ENCODE measurements at places on chromosomes 11 and 22.

GRCh38 chr22:37985751-37986281 is 1.5 kb upstream of the SOX10 start:
- peak; percentile 86 for DNase-seq

GRCh38 chr22:30121960-30122359 is 41.7 kb downstream of the HORMAD2 start:
- DNase-seq, result no peak

GRCh38 chr22:25437414-25438160 is 126.9 kb upstream of the GRK3 start:
- no peak for DNase-seq

- no peak for DNase-seq
Observed at GRCh38 chr11:94776351-94777321, 8.5 kb downstream of the AMOTL1 start.

DNA sequence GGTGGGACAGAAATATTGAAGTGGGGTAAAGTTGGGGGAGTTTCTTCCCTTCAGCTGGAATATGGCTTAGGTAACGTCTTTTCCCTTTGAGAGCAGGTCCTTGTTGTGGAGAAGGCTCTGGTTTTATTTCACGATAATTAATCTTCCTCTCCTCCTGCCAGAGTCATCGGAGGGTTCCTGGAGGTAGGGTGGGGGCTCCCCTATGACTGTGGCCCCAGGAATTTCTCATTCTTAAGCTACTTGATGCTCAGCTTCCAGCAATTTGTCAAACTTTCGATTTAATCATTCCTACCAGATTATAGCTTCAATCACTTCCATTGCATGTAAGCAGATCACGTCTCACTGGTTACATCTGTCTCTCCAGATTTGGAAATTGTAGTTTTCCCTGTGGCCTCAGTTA is 242.8 kb upstream of the PLET1 start:
- no peak for DNase-seq

DNA sequence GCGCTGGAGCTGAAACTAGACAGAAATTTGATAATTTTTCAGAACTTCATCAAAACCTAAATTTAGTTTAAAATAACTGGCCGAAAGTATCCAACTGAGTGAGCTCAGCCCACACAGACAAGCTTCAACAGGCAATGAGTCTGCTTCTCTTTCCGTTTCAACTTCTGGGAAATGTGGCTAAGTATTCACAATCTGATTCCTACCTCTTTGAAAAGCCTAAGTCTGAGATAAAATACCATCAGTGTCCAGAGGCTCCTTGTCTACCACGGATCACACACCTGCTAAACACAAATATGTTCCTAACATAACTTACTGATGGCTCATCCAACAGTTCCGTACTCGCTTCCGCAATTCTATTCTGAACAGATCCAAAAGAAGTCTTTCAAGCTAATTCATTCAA is 8.5 kb downstream of the SIK3 start:
- no peak for DNase-seq

DNA sequence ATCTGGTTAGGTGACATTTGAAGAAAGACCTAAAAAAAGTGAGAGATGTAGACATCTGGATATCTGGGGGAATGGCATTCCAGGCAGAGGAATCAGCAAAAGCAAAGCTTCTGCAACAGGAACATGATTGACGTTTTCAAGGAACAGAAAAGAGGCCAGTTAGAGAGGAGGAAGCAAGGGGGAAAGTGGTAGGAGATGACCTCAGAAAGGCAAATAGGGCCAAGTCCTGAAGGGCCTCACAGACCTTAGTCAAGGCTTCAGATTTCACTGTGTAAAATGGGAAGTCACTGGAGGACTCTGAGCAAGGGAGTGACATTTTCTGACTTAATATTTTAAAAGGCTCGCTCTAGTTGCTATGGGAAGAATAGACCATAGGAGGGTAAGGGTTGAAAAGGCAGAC is 9.7 kb downstream of the DEUP1 start:
- DNase-seq, result no peak

DNA sequence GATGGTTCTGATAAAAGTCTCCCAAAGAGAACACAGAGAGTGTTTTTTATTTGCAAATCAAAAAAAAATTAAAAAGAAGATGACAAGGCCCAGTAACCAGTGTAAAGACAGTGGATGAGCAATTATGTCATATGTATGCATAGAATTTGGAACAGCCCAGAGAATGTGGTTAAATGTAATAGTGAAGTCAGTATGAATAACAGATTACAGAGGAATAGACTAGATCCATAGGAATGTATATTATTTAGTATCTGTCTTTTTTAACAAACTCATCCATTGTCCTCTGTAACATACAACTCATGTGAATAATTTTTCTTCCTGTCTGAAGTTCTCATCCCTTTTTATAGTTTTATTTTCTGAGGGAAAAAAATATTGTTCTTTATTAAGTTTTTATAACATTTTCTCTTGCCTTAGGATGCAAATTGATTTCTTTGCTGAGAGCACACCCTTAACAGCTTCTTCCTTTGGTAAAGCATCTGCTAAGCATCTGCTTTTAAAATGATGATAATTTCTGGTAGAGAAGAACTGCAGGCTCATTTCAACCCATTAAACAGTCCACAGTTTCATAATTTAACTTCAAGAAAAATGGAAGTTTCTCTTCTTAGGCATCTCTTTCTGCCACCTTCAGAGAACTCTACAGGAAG is 266.5 kb upstream of the MTNR1B start:
- no peak for DNase-seq

GRCh38 chr22:25919452-25919851 is 177.5 kb downstream of the MYO18B start:
- DNase-seq, result no peak

DNA sequence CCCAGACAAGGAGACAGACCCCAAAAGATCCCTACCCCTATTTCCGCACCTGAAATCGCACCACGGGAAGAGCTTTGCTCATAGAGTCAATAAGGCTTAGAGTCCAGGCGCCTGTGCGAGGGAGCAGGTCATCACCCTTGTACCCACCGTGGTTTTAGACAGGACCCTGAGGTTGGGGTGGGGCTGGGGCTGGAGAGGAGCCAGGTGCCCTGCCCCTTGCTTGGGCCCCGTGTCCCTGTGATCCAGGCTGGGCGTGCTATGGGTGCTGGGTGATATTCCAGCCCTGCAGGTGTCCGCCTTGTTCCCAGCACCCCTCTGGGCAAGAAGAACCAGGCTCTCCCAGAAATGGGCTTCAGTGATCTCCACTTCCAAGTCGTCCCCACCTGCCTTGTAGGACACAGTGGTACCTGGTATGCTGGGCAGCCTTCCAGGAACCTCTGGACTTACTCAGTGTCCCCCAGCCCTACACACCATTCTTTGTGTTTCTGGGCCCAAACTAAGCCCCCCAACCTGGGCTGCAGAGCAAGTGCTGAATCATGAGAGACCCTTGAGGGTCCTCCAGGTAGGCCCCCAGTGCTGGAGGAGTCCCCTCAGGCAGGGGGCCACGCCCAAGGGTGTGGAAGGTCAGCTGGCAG is 4.5 kb downstream of the CD81 start:
- DNase-seq, result no peak

GRCh38 chr11:64918017-64918416 is 1.0 kb upstream of the ATG2A start:
- DNase-seq, result peak; percentile 32

DNA sequence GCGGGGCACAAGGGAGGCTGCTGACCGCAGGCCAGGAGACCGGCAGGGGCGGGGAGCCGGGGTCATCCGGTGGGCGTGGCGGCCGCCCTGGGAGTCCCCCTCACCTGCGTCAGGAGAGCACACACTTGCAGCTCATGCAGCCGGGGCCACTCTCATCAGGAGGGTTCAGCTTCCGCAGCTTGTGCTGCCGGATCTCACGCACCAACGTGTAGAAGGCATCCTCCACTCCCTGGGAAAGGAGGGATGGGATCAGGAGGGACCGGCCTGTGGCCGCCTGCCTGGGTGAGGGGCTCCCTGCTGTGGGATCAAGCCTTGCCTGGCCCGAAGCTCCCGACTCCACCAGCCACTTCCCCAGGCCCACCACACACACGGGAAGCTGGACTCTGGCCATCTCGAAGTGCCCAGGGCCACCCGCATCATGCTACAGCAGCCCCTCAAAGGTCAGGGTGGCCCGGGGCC is 2.8 kb downstream of the HRAS start:
- DNase-seq, result no peak

DNA sequence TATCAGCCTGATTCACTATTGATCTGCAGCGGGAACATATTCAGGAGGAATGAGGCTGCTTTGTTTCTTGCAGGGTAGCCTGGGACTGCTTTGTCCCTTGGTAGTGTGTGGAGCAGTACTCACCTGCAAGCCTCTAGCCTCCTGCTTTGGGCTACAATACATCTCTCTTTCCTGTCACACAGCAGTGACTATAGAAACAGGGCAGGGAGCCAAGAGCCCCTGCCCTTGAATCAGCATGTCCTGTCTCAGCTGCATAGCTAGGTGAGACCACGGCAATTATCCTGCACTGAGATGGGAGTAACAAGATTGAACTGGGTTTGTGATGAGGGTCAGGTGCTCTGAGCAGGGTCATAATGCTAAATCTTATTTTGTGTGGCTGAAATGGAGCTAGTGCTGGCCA is 191.9 kb downstream of the NELL1 start:
- no peak for DNase-seq

DNA sequence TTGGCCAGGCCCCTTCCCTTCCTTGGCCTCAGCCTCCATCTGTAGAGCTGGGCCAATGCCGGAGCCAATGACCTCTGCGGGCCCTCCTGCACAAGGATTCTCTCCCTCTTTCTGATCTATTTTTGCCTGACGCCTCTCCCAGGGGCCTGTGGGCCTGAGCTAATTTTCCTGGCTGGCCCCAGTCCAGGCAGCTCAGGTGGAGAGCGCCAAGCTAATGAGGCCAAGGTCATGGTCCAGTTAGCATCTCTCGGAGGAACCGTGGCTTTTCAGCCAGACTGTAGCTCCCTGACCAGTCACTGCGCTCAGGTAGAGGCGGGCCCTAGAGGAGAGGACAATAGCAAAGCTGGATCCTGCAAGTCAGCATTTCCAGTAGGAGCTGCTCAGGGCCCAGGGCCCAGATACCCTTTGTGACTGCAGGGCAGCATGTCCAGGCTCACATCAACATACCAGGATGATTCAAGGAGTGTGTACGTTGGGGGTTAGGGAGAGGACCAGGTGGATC is 43.5 kb downstream of the APOL3 start:
- no peak for DNase-seq

DNA sequence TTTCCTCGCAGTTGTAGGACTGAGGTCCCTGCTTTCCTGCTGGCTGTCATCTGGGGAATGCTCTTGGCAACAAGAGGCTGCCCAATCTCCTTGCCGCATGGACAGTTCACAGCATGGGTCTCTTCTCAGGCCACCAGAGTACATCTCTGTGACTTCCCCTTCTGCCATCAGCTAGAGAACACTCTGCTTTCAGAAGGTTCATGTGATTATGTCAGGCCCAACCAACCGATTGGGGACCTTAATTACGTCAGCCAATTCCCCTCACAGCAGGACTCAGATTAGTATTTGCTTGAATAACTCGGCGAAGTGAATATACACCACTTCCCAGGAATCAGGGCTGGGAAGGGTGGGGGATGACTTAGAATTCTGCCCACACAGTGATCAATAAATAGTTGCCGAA is 61.9 kb upstream of the CSNK2A3 start:
- no peak for DNase-seq

- DNase-seq, result no peak
Observed at GRCh38 chr11:10891151-10891720, 33.4 kb upstream of the ZBED5 start.

- no peak for DNase-seq
Observed at GRCh38 chr11:65781152-65781961, 581 bp upstream of the AP5B1 start.

GRCh38 chr11:35105319-35106079 is 33.5 kb upstream of the CD44 start:
- DNase-seq, result no peak

GRCh38 chr22:27045103-27045947 is 387.9 kb downstream of the MIAT start:
- no peak for DNase-seq

GRCh38 chr22:27853424-27853823 is 51.9 kb upstream of the MN1 start:
- DNase-seq, result no peak

Data from midbrain (tissue), 1 donor.